ENCODE measurements at places on chromosomes 5 and 9.
A peak's percentile ranks its signal among the peaks of the same experiment; 100 is the strongest.

GRCh38 chr5:61455179-61456006, 123.3 kb downstream of the ZSWIM6 start:
- DNase-seq: no peak

DNA sequence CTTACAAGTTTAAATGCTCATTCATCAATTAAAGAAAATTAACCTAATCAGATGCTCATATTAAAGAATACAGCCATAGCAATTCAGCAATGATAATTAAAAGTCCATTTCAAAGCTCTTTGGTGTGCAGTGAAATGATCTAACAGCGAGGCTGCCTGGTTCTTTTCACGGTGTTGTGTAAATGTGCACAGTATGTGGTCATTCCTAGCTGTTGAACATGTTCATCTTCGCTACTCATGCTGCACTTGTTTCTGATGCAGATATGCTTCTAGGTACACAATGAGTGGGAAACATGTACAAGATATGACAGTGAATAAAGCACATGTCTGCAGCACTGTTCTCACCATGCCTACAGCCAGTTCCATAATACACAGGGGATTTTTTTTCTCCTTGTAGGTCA, 163.5 kb downstream of the NR2F1-AS1 start:
- no peak for DNase-seq

DNA sequence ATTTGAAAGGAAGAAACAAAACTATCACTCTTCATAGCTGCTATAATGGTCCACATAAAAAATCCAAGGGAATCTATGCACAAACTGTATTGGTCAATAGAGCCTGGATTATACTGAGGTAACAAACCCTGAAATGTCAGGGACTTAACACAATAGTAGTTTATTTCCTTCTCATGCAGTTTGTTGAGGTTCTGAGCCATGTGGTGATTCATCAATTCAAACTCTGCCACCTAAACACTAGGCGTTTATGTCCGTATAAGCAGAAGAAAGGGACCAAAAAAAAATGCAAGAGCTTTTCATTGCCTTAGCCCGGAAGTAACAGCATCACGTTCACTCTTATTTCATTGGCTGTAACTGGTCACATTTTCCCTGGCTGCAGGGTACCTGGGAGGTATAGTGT, 464.7 kb downstream of the ZSWIM6 start:
- no peak for DNase-seq

- no peak for DNase-seq
Observed at GRCh38 chr5:179874536-179875292, 16.1 kb upstream of the MRNIP start.

DNA sequence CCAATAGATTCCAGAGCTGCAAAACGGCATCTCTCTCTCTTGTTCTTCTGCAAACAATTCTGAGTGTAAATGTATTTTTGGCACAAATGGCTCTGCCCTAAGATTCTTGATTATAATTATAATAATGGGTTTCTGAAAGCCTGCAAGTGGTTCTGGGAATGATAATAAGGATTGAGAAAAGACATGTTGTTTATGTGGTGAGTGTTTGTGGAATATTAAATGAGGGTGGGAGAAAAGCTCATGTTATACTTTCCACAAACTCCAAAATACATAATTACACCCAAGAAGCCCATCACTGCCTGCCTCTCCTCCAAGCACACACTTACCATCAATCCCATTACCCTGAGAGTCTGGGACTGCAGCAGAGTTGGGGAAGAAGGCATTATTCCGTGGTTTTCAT, 460.0 kb upstream of the BRINP1 start:
- DNase-seq: peak; percentile 76

- no peak for DNase-seq
Observed at GRCh38 chr9:38337181-38337580, 55.3 kb upstream of the ALDH1B1 start.

DNA sequence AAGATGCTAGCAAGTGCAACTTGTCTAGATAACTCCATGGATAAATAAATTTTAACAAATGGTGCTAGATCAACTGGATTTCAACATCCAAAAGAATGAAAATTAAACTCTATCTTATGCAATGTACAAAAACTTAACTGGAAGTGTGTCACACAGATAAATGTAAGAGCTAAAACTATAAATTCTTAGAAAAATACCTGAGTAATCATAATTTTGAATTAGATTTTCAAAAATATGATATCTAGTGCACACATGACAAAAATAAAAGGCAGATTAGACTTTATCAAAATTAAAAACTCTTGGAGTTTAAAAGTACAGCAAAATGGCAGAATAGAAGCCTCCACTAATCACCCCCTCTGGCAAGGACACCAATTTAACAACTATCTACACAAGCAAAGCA, 1791.2 kb upstream of the CDH6 start:
- no peak for DNase-seq

GRCh38 chr5:133952729-133953567, 15.5 kb downstream of the C5orf15 start:
- no peak for DNase-seq

- DNase-seq: no peak
Observed at GRCh38 chr9:116628716-116629115, 58.4 kb upstream of the TRIM32 start.

GRCh38 chr5:139904566-139904815, 108.9 kb downstream of the PSD2 start:
- no peak for DNase-seq

- peak; percentile 73 for DNase-seq
Observed at GRCh38 chr9:131349881-131350563, 43.9 kb upstream of the PRRC2B start.

- DNase-seq: no peak
Observed at GRCh38 chr9:32260151-32260862, 124.1 kb upstream of the ACO1 start.

DNA sequence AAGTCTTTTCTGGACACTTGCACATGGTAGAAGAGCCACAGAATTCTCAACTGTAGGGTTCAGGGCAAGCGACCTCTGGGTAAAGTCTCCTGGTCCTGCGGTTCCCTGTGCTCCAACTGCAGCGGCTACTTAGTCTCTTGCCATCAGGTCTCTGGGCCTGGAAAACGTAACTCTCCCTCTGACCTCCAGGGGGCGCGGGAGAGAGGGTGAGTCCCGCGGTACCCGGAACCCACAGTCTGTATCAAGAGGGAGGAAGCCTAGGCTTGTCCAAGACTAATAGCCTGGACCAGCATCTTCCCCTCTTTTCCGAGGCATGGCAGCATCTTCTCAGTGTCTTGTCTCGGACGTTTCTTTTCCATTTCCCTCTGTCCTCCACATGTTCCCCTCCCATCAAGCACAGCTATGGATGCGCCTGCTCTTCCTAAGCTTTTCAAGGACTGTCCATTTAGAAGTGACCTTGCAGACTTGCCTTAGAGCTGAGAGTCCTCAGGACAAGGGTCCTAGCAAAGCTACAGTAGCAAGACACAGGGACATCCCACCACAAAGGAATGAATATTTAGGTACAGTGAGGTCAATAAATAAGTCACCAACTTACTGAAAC, 59.3 kb downstream of the FSTL4 start:
- peak; percentile 31 for DNase-seq

DNA sequence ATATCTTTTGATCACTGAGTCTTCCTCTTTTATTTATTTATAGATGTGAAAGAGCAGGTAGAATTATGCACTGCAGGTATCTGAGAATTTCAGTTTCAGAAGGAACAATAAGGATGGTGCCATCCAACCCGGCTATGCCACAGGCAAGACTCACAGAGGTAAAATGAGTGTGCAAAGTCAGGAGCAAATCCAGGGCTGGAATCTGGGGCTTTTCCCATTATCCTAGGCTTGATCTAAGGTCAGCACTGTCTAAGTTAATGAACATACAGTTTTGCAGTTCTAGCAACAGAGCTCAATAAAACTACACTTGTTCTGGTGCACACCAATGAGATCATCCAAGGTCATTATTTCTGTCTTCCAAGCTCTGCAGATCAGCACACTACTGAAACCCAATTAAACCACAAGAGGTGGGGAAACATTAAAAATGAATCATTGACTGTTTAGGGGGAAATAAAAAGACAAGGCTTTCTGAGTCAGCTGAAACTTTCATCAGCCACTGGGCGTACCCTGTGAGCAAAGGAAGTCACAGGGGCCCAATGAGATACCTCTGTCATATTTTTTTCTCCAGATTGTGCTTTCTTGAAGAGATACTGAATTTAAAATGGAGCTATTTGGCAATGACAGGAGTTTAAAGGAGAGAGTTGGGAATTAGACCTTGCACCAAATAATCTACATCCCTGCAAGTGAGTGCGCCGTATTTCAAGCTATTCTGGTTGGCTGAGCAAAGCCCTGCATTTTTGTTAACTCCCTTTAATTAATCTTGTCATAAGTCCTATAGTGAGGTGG, 662.2 kb upstream of the ZNF608 start:
- peak; percentile 29 for DNase-seq

- no peak for DNase-seq
Observed at GRCh38 chr5:96780626-96781025, 27.1 kb downstream of the ERAP1 start.

DNA sequence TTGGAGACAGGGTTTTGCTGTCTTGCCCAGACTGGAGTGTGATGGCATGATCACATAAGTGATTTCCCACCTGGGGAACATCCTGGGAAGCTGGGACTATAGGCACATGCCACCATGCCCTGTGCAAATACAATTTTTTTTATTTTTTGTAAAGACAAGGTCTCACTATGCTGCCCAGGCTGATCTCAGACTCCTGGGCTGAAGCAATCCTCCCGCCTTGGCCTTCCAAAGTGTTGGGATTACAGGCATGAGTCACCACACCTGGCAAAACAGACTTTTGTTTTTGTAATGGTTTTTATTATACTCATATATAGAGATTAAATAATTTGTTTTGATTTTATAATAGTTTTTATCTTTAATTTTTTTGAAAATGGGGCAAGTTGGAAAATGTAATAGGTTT, 14.7 kb downstream of the DNAJC25 start:
- DNase-seq: no peak

GRCh38 chr9:4936823-4937222, 48.2 kb upstream of the JAK2 start:
- DNase-seq: no peak

- no peak for DNase-seq
Observed at GRCh38 chr9:93953496-93954433, 1.4 kb downstream of the BARX1 start.

GRCh38 chr9:9790216-9790872, 822.5 kb downstream of the PTPRD start:
- DNase-seq: peak; percentile 91

DNA sequence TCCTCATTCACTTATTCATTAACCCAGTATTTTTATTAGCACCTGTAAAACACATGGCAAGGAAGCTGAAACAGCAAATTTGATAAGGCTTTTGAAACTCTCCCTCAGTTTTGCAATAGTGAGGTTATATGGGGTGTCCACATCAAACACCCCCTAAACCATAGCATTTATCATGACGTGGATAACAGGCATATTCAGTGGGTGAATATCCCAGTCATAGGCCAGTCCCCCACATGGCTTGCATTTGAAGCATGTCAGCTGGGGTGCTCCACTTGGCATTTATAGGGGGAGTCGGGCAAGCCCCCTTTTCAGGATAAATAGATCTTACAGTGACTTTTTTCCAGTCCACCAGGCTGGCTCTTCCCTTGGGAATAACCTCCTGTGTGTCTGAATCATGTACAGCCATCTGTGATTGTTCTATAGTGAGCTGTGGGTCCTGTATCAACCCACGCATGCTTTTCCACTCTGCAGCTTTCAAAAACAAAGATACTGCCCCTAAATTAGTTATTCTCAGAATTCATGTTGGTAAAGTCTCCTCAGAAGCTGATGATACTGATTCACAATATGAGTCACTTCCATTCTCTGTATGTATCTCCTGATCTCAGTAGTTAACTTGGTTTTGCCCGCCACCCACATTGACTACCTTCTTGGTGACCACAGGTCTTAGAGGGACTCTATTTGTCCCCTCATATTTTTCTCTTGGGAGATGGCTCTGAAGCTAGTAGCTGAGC, 84.4 kb upstream of the SPIN1 start:
- no peak for DNase-seq

DNA sequence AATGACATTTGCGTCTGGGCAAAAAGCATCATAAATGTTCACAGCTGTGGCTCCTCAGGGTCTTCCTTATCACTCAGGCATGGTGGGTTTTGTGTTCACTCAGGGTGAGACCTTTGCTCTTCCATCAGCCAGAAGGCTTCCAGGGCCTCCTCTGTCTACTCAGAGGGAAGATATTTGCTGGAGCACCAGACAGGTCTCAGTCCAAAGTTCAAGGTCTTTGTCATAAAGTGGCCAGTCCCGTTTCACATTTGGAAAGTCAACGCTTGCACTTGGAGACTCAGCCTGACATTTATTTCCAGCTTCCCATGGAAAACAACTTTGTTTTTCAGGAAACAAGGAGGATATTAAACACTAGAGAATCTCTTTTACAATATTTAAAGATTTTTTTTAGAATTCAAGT, 12.2 kb upstream of the CARTPT start:
- no peak for DNase-seq

- DNase-seq: no peak
Observed at GRCh38 chr5:72238712-72239445, 81.2 kb downstream of the MRPS27 start.

- DNase-seq: no peak
Observed at GRCh38 chr5:122478741-122479442, 166.9 kb downstream of the SNCAIP start.

GRCh38 chr5:5522336-5522735, 99.9 kb downstream of the ICE1 start:
- DNase-seq: no peak

DNA sequence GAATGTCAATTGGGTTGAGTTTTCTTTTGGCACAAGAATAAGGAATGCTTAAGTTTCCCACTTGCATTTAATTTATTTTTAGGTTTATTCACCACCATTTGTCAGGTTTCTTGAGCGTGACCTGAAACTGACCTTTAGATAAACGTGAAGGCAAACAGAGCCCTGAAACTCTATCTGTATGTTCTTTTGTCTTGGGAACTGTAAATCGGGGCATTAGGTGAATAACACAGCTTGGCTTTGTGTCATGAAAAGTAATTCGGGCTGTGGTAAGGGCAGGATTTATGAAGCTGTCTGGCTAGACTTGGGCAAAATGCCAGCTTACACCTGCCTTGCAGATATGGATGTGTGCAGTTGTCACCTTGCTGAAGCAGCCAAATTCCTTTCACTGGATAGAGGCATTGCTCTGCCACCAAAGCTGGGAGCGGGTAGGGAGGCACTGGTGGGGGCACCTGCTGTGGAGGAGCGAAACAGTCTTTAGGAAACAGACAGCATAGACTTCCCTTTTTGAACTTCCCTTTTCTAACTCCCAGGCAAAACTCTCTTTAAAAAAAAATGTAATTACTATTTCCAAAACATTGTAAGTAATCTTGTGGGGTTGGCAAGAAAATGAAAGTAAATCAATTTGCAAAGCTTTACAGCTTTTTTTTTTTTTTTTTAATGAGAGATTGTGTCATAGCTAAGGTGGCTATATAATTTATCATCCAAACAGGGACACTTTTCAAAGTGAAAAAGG, 545.2 kb downstream of the CSNK1G3 start:
- peak; percentile 92 for DNase-seq

GRCh38 chr5:178839319-178839704, 20.4 kb upstream of the ZNF354B start:
- DNase-seq: peak; percentile 49

- DNase-seq: no peak
Observed at GRCh38 chr9:110700953-110701352, 32.4 kb downstream of the MUSK start.

- DNase-seq: no peak
Observed at GRCh38 chr9:98520221-98520960, 188.3 kb downstream of the GABBR2 start.

Measured in NCI-H1105 treated with DMSO at 0.1 percent for 48 hours (cell line).